ENCODE measurements at places on chromosomes 4 and X. TPM values are rescaled to one million over a fixed set of nuclear protein-coding genes. Genes with fewer than 3 reads are reported as not detected.

DNA sequence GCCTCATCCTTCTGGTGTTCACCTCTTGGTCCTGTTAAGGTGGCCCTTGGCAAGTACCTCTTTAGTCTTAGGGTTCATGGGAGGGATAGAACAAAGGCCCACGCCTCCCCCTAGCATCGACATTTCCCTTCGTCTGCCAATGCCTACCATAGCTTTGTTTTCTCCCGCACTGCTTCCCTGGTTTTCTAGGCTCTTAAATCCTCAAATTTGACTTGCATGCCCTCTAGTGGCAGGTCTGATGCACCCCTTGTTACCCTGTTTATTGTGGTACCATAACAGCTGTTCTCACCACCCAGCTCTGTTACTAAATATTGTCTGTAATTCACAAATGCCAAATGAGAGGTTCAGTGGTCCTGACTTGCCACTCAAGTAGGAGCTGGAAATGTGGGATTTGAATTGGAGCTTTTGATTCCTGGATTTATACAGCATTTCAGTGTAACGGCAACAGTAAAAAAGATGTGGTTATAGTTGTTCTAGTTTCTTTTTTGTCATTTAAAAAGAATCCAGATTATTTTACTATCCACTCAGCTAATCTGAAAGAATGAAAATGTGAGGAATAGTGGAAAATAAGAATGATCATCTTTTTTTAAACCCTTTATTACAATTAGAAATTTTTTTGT lies 100.1 kb downstream of the REPS2 start:
- no peak for DNase-seq

DNA sequence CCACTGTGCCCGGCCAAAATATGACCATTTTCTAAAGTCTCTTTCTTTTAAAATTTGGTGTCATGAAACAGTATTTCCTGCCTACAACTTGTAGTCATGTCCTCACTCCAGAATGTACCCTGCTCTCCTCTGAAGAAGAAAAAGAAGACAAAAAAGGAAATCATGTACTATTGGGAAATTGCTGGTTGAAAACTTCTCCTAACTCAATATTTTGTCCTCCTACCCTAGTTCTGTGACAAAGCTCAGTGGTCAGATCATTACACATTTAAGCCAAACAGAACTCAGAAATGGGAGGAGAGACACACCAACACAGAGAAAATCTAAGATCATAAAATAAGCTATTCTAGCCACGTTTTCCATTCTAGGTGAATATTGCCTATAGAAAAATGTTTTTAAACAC lies 127.7 kb downstream of the IRF2 start:
- no peak for DNase-seq

- DNase-seq, result no peak
Measured at GRCh38 chr4:91622925-91623602, 680.7 kb upstream of the GRID2 start.

- no peak for DNase-seq
Measured at GRCh38 chr4:114286262-114286810, 306.9 kb upstream of the ARSJ start.

- DNase-seq, result no peak
Measured at GRCh38 chrX:74922922-74923543, 2.2 kb downstream of the NEXMIF start.

GRCh38 chr4:3665360-3665891 lies 100.8 kb upstream of the ADRA2C start:
- no peak for DNase-seq

- no peak for DNase-seq
Measured at GRCh38 chr4:139515531-139515958, 40.5 kb downstream of the SETD7 start.

GRCh38 chr4:121977251-121978171 lies 25.7 kb upstream of the TRPC3 start:
- DNase-seq, result no peak

DNA sequence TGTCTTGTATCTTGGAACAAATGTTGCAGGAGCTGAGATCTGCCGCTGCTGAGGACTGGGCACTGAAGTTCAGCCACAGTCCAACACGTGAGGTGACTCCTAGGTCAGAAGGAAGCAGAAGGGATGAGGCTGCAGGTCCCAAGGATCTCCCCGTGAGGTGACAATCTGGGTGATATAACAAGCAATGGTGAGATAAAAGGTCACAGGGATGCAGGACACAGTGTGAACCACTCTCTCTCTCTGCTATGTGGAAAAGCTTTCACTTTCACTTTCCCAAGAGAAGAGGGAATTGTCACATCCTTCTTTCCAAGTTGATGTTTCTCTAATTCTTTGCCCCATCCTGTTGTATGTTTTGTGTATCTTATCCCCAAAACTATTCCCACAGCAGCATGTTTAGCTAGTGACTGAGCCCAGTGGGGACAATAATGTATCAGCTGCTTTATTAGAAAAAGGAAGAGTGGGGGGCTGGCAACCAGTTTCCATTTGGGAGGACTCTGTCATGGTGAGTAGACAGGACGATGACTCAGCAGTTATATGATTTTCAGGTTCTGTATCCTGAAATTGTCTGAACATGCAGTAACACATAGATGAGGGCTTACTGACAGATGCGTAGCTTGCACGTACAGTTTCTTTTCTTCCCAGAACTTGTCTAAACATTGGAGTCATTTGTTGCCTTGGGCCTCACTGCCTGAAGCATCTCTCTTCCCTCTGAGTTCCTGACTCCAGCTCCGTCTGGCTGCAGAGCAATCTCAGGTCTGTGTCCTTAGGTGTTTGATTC lies 1415.8 kb upstream of the TENM3 start:
- DNase-seq, result no peak

DNA sequence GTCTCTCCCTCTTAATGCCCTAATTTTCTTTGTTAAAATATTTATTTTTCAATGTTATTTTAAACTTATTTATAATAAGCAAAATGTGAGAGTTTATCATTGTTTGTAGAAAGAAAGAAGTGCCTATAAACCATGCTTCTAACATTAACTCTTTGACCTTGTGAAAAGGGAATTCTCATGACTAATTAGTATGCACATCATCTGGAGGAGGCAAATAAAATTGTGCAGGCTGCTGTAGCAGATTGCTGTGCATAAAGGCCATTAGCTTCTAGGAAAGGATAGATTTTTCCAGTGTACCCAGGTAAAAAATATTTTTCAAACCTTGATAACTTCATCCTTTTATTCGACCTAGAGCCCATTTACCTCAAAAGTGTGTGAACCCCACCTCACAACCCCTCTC lies 84.6 kb upstream of the GUCY1A1 start:
- no peak for DNase-seq

GRCh38 chr4:92014067-92014466 lies 289.7 kb upstream of the GRID2 start:
- DNase-seq, result no peak

DNA sequence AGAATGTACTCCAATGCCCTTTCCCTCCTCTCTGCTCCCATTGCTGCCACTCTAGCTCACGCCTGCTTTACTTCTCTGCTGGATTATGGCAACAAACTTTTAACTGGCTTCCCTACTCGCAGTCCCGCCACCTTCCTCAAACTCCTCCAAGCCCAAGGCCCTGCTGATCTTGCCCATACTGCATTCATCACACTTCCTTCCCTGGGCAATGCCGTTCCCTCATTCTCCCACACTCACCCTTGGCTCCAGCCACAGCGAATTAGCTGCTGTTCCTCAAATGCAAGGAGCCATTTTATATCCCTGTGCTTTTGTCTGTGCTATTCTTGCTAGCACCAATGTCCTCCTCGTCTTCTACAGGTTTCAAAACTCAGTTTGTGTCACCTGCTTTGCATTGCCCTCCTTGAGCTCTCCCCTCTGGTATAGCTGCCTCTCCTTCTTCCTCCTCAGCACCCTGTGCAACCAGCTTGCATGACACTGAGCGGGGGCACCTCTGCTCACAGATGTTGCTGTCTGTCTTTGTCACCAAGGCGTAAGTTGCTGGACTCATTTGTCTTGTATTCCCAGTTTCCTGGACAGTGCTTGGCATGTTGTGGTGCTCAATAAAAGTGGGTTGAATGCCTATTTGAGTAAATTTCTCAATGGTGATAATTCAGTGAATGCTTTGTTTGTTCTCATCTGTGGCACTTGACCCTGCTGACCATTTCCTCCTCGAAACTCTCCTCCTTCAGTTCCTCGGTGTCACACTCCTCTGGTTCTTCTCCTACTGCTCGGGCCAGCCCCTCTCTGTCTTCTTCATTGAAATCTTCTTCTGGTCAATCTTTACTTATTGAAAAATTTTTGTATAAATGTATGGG lies 22.4 kb upstream of the MGST2 start:
- no peak for DNase-seq

DNA sequence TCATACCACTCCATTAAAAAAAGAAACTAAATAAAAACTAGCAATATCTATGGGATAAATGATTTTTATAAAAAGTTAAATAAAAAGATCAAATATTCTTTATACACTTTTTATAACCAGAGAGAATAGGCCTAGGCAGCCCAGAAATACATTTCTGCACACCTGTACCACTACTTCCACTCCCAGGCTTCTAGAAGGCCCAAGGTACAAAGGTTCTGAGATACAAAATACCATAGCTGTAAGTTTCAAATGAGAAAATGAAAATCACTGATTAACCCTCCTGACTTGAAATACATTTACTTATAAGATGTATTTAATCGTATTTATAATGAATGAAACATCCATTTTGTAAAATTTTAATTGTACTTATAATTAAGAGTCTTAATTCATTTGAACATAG lies 226.5 kb upstream of the MAB21L2 start:
- no peak for DNase-seq

DNA sequence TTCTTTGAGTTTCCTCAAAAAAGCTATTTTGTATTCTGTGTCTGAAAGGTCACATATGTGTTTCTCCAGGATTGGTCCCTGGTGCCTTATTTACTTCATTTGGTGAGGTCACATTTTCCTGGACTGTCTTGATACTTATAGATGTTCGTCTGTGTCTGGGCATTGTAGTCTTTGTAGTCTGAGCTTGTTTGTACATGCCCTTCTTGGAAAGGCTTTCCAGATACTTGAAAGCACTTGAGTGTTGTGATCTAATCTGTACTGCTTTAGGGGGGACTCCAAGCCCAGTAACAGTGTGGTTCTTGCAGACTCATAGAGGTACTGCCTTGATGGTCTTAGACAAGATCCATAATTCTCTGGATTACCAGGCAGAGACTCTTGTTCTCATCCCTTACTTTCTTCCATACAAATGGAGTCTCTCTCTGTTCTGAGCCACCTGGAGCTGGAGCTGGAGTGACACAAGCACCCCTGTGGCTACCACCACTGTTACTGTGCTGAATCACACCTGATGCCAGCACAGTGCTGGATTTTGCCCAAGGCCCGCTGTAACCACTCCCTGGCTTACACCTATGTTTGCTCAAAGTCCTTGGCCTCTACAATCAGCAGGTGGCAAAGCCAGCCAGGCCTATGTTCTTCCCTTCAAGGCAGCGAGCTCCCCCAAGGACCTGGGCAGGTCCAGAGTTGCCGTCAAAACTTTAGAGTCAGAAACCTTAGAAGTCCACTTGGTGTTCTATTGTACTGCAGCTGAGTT lies 72.3 kb upstream of the EFHC2 start:
- no peak for DNase-seq

Gene TFE3
- total RNA-seq, result 103 TPM

Gene SLC9B2
- total RNA-seq, result 17.2 TPM

Gene XAGE1A
- not detected for total RNA-seq

Gene RPA4
- total RNA-seq, result 1.3 TPM

Gene HAND2
- total RNA-seq, result 6.3 TPM

Gene PABPC1L2B
- not detected for total RNA-seq

Gene CACNA1F
- not detected for total RNA-seq

Gene PRSS48
- total RNA-seq, result not detected

Gene KCNE5
- 0.80 TPM for total RNA-seq
